ENCODE measurements at places on chromosomes 3 and 15. TPM values are rescaled to one million over a fixed set of nuclear protein-coding genes. Genes with fewer than 3 reads are reported as not detected.

- DNase-seq = no peak
These were observed 2.6 kb downstream of the PPM1M start for GRCh38 chr3:52248165-52248541.

DNA sequence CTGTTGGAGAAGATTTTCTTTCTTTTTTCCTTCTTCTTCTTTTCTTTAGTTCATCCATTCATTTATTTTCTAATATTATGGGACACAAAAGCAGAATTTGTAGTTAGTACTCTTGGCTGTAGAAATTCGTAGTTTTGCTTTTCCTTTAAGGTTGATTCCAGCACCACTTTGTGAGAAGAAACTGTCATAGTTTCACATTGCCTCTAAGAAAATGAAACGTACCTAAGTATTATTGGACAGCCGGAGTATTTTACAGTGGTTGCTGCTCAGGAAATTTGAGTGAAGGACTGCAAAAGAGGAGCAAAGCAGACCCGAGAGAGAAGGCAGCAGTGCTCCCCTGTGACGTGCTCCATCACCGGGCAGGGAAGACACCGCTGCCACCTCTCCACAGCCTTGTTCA is 48.1 kb downstream of the PLCL2 start:
- DNase-seq = no peak

DNA sequence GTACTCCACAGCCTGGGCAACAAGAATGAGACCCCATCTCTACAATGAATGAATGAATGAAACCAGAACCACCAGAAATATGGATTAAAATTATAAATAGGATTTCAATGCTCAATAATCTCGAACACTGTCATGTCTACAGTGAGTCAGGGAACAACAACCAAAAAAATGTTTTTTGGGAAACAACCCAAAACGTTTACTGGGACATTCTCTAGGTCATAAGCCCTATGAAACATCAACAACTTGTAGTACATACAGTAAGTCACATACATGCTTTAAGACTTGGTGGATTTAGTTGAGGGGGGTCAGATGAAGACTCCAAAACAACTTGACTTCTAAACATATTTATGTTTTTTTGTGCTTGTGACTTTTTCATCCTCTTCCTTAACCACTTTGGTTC is 511.2 kb downstream of the FOXP1 start:
- no peak for DNase-seq

ARHGAP31 gene
- polyA plus RNA-seq = 4.8 TPM

DNA sequence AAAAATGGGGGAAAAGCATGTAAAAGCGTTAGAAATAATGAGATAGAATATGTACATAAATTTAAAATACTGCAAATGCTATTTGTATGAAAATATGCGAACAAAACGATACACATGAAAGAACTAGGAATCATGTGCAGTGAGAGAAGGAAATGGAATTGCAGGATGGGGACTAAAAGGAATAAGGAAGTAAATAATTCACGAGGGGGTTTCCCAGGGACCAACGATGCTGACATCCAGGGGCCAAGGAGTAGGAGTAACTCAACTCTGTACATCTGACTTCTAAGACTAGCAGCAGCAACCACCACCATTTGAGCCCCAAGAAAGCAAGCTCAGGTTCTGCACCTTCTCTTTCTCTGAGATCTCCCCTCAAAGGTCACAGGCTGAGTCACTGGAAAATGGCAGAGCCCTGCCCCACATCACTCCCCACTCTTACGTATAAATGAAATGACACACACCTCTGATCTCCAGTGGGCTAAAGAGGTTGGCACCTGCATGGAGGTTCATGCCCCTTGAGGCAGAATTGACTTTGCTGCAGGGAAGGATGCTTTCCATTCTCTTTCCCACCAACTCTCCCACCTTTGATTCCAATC is 100.0 kb upstream of the DLG1 start:
- no peak for DNase-seq

GRCh38 chr3:184145111-184145524 is 10.0 kb downstream of the EIF2B5 start:
- DNase-seq = no peak

DNA sequence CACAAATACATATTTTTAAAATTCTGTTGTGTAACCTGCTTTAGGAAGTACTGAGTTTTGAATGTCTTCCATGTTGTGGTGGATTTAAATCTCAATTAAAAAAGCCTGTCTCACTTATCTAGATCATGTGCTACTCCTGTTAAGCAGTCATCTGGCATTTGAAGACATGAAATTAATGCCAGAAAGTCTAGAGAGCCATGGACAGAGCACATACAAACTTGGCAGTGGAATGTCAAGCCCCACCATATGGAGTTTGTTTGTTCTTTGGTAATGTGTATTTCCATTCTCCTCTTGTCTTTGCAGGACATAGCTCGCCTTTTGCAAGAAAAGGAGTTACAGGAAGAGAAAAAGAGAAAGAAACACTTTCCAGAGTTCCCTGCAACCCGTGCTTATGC is 39.3 kb upstream of the UTS2B start:
- DNase-seq = no peak

DNA sequence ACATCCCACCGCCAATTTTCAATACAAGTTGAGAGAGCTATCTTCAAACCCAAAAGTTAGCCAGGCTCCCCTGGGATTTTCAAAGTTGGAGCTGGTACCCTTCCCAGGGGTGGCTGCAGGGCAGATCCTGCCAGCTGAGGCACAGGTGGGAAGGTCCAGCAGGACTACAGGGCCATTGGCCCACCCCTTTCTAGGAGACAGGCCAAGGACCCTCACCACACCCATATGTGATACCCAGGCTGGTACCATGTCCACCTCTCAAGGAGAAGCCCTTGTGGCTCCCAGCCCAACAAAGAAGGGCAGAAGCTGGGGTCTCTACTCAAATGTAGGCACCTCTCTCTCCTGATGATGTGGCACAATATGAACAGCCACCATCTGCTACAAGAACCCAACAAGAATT is 8.0 kb downstream of the POC1A start:
- no peak for DNase-seq

DNA sequence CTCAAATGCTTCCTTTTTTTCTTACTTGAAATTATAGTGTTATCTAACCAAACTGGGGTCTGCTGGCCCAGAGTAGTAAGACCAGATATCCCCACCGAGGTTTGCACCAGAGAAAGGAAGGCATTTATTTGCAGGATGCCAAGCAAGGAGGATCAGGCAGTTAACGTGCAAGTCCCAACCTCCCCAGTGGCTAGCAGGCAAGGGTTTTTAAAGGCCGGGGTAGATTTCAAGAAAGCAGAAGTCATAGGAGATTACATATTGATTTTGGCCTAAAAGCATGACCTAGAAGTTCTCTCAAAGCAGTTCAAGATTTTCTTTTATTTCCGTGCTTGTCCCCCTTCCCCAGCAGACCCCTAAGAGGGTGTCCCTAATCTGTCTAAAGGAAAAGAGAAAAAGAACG is 32.8 kb upstream of the STRIT1 start:
- no peak for DNase-seq

GRCh38 chr3:59542276-59542675 is 492.5 kb upstream of the CFAP20DC start:
- DNase-seq = no peak

GRCh38 chr3:127762077-127762786 is 60.1 kb downstream of the MGLL start:
- DNase-seq = no peak

DNA sequence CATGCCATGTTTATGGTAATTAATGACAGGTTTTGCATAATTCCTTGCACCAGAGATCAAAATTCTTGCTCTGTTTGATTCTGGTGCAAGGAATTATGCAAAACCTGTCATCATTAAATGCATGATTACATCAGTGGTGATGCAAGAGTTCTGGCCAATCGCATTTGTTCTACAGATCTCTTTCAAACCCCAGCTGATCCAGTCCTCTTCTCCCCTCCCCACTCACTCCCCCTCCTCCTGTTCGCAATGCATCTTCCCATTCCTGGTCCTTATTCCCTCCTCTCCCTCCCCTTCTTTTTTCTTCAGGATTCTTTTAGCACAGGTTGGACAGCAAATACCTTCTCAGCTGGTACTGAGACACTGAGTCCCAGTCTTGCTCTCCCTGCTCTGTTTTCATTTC is 82.1 kb downstream of the GABRB3 start:
- no peak for DNase-seq

CCDC80 gene
- 0.10 TPM for polyA plus RNA-seq

DNA sequence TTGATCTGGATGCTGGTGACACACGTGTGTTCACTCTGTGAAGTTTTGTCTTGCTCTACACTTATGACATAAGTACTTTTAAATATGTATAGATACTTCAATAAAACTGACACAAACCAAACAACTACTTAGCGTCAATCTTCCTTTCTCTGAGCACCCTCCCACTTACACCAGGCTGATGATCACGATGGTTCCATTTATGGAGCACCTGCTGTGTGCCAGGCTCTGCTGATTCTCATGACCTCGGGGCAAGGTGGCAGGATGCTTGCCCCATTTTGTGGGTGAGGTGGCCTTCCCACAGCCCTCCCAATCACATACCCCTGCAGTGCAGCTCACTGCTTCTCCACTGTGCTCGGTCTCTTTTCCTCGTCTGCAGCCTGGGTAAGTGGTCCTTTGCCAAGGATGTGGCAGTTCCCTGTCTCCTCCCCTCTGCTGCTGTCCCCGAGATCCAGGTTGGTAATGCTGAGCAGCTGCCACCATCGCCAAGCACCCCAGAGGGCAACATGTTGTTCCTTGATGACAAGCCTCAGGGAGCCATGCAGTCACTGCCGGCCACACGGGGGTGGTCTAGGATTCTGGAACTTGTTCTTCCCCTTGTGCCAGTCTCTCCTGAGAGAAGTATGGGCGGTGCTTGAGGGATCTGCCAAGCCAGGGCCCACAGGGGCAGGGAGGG is 20.6 kb upstream of the ADCY5 start:
- DNase-seq = no peak

DNAH12 gene
- not detected for polyA plus RNA-seq

DNA sequence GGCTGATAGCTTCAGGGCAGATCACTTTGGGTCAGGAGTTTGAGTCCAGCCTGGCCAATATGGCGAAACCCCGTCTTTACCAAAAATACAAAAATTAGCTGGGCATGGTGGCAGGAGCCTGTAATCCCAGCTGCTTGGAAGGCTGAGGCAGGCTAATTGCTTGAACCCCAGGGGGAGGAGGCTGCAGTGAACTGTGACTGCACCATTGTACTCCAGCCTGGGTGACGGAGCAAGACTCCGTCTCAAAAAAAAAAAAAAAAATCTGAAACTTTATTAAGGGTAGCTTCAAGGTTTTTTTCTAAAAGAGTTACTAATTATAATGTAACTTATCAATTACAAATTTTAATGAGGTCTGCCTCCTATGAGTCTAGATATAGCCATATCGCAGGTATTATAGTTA is 5.1 kb downstream of the NECTIN3 start:
- DNase-seq = no peak

- no peak for DNase-seq
These were observed 33.5 kb downstream of the PCCB start for GRCh38 chr3:136283627-136284026.

All from CD4-positive, CD25-positive, alpha-beta regulatory T cell (primary cell).